ENCODE measurements at places on chromosomes 11 and 22.

DNA sequence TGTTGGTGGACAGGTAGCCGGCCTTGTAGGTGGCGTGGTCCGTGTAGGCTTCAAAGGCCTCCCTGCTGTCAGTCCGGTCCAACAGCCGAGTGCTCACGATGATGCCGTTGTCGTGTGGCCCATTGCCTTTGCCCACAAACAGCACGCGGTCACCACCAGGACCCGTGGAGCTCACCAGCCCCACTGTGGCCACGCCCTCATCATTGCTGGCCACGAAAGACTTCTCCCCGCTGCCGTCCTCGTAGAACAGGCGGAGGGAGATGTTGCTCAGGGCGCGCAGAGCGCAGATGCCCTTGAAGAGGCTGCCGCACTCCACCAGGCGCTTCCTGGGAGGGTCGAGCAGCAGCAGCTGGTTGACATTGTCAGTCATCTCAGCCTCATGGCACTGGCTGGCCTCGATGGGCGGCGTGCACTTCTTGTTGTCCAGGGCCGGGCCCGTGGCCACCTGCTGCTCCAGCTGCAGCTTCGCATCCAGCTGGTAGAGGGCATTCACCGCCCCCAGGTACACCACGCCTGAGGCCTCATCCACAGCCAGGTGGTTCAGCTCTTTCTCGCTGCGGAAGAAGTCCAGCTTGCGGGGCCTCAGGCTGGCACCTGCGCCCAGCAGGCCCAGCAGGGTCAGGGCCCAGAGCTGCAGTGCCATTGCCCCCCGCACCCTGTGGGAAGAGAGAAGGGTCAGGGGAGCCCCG lies 17.4 kb downstream of the PLXNB2 start:
- no peak for DNase-seq

- no peak for DNase-seq
Observed at GRCh38 chr22:31607696-31608095, 54.3 kb downstream of the PISD start.

GRCh38 chr22:48757985-48758561 lies 1069.6 kb downstream of the BRD1 start:
- no peak for DNase-seq

GRCh38 chr11:11816511-11817314 lies 25.1 kb upstream of the USP47 start:
- no peak for DNase-seq

DNA sequence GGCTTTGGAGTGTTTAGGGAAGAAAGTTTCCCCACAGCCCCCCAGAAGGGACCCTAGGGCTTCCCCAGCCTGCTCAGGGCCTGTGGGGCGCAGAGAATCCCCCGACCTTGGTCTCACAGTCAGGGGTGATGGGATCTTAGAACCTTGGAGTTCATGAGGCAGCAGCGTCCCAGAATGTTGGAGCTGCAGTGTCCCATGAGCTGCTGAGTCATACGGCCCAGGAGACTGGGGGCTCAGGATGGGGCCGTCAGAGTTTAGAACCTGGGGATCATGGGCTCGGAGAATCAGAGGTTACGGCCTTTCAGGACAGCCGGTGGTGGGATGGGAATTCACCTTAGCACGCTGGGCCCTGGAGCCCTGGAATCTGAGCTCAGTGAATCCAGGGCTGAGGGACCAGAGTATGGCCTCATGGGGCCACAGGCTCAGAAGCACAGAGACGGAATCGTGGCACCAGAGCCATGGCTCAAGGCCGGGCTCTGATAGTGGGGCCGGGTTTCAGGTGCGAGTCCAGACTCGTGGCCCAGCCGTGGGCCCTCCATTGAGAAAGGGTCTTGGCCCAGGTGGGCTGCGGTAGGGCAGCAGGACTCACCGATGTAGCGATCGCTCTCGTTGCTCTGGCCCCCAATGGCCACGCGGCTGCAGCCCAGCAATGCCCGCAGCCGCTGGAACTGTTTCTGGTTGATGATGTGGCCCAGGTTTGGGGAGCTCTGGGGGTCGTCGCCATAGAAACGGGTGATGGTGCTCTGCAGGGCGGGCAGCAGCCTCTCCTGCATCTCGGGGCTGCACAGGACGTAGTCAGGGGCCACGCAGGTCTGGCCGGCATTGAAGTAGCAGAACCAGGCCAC lies 9.5 kb downstream of the ALDH3B2 start:
- no peak for DNase-seq

GRCh38 chr11:19903620-19904069 lies 191.0 kb downstream of the NAV2 start:
- peak; percentile 7 for DNase-seq

DNA sequence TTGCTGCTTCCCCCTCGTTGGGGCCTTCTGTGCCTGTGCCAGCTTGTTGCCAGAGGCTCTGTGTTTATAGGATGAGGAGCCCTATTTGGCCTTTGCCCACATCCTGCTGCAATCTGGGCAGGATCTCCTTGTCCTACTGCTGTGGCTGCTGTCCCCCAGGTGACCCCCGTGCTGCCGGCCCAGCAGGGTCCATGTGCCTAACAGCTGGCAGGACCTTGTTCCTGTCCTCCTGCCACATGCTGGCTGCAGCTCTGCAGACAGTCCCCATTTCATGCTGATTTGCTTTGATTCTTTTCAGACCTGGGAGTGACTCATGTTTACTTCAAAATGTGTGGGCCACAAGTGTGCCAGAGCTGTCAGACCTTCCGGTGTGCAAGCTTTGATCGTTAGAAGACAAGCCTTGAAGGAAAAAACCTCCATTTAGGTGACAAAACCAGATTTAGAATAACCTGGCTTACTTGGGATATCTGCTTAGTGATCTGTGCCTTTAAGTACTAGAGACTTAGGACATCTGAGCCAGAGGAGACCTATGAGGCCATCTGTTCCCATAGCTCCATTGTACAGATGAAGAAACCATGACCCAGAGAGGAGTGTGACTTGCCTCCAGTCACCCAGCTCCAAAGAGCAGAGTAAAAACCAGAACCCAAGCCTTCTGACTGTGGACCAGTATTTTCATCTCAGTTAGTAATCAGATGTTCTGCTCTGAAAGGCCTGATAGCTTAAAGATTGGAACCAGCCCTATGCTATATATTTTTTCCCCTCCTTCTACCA lies 11.1 kb downstream of the NAV2 start:
- peak; percentile 51 for DNase-seq

DNA sequence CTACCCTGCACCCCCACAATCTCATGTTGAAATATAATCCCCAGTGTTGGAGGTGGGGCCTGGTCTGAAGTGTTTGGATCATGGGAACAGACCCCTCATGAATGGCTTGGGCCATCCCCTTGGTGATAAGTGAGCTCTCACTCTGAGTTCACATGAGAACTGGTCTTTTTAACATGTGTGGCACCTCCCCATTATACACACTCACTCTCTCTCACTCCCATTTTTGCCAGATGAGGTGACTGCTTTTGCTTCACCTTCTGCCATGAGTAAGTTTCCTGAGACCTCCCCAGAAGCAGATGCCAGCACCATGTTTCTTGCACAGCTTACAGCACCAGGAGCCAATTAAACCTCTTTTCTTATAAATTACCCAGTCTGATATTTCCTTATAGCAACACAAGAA lies 32.1 kb upstream of the DRD2 start:
- no peak for DNase-seq

DNA sequence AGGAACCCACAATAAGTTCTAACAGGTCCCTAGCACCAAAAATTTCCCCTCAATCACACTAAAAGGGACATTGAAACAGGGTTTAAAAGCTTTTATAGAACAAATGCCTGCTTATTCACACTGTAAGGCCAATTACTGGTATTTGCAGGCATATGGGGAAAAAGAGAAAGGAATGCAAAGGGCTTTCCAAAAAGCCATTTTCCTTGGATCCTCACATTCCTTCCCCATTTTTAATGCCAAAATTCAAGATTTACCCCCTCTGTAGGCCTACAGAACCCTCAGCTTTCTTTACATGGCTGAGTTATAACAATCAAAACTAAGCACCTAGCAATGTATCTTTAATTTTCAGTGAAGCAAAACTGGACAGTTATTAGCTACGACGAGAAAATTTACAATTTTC lies 102.0 kb downstream of the SBF2 start:
- no peak for DNase-seq

DNA sequence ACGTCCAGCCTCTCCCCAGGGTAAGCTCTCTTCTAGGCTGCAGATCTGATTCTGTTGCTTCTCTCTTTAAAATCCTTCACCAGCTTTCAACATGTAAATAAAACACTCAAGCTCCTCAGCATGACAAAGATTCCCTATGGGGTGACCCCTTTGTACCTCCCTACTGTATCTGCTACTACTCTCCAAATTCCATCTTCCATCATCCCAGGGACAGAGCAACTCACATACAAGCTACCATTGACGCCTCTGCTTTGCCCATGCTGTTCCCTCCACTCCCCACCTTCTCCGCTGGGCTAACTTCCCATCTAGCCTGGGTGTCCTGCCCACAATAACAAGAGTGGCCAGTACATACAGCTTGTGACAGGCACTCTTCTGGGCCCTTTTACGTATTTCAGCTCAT lies 207.5 kb upstream of the ZBED5 start:
- DNase-seq: no peak

GRCh38 chr11:69558519-69558941 lies 77.1 kb downstream of the LINC01488 start:
- DNase-seq: peak; percentile 30

DNA sequence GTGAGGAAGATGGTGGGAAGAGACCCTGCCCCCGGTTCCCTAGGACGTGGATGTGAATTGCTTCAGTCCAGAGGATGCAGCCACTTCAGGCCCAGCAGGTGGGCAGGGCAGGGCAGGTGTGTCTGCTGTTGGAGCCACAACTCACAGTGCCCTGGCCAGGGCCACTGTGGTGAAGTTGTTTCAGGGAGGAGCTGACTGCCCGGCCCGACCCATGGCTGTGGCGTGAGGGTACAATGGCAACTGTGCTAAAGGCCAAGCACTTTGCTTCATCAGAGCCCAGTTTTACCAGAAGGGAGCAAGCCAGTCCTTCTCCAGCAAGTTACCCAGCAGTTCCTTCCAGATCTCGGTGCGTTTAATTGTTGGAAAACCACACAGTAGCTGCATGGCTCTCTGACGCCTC lies 1174.4 kb downstream of the BRD1 start:
- DNase-seq: no peak

- DNase-seq: no peak
Observed at GRCh38 chr22:47333625-47334024, 571.2 kb downstream of the TBC1D22A start.

DNA sequence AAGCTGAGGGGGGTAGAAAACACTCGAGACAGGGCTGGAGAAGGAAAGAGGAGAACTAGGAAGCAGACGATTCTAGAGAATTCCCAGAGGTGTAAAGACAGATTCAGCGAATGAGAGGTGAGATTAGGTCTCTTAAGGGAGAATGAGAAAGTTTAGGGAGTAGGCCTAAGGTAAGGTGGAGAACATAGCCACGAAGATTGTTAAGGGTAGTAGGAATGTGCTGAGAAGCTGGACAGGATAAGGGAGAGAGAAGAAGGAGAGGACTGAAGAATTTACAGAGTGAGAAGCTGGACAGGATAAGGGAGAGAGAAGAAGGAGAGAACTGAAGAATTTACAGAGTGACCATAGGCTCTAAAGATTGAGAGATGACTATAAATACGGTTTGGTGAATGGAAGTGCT lies 908 bp downstream of the PPME1 start:
- DNase-seq: no peak

- no peak for DNase-seq
Observed at GRCh38 chr22:17884893-17885292, 110.6 kb upstream of the BID start.

GRCh38 chr11:119222308-119222707 lies 16.2 kb downstream of the CBL start:
- DNase-seq: no peak

- DNase-seq: no peak
Observed at GRCh38 chr22:32185821-32186220, 19.1 kb downstream of the RFPL2 start.

DNA sequence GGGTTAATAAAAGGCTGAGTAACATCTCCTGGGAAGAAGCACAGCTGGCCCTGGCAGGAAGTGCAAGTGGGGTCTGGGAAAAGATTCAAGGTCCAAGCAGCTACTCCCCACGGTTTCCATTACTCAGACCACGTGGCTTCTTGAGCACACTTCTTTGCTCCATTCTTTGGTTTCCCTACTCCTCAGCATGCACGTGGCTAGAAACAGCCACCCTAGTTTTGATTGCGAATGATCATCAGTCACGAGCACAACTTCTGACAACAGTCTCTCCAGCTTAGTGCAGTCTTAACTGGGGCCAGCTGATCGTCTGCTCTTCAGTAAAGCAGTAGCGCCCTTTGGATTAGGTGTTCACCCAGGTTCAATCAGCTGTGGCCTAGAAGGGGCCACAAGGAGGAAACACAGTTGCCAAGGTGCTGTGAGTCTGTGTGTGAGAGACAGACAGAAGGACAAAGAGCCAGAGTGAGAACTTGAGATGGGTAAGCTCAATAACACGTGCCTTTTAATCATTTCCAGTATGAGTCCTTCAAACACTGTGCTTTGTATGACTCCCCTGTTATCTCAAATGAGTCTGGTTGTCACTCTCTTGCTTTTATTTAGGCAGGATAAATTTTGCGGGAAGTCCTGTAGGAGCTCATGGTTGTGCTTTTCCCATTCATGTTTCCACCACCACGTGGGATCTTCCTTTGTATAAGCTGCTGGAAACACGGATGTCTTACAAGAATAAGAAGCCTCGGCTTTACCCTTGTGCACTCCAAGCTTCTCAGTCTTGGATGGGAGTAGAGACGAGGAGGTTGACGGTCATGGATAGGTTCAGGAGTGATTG lies 901 bp upstream of the PARVA start:
- no peak for DNase-seq

DNA sequence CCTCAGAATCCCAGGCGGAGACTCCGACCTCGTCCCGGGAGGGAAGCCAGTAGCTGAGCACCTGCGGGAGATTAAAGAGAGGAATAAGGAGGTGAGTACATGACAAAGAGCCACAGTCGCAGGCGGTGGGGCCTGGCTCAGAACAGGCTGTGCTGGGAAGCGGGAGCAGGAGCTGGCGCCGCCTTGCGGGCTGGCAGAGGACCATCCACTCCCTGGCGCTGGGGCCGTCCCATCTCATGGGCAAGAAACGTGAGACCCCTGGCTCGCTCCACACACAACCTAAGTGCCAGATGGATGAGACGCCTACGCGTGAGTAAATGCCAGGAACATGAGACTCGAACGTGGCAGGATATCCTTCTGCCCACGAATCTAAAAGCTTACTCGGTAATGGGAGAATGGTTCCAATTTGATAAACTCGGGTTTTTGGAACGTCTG lies 6.3 kb downstream of the CEND1 start:
- no peak for DNase-seq

DNA sequence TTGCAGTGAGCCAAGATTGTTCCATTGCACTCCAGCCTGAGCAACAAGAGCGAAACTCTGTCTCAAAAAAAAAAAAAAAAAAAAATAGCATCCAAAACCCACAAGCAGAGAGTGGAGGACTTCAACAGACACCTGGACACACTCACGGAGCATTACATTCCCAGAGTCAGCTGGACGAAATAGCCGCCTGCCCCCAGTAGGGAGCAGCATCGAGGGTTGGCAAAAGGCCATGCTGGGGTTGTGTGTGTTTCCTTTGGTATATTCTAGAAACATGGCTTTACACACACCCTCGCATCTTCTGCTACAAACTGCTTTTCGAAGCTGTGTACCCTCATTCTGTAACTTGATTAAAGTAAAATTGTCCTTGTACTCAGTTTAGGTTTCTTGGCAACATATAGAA lies 5.3 kb downstream of the ADA2 start:
- no peak for DNase-seq

Data from T-helper 2 cell treated with Interferon-gamma antibody and Interleukin-4, amounts not matched to agents 5 μg/mL and 100 μg/mL, for 36 hours (primary cell).